ENCODE measurements at places on chromosomes 11 and 22. TPM values are rescaled to one million over a fixed set of nuclear protein-coding genes. Genes with fewer than 3 reads are reported as not detected.

UPB1 gene
- total RNA-seq, result not detected

PATE2 gene
- 0.53 TPM for total RNA-seq

CXCR5 gene
- total RNA-seq, result not detected

EXPH5 gene
- total RNA-seq, result 0.71 TPM

RASSF7 gene
- 8.0 TPM for total RNA-seq

ASRGL1 gene
- total RNA-seq, result 7.2 TPM

ARHGAP20 gene
- not detected for total RNA-seq

ELF5 gene
- total RNA-seq, result not detected

IRAG1 gene
- total RNA-seq, result 0.08 TPM

OR52A1 gene
- not detected for total RNA-seq

CDKN1C gene
- total RNA-seq, result 18.7 TPM

ART1 gene
- total RNA-seq, result not detected

EFCAB6 gene
- total RNA-seq, result 0.55 TPM

INS gene
- total RNA-seq, result not detected

OR8G1 gene
- not detected for total RNA-seq

SLC22A8 gene
- total RNA-seq, result not detected

GLB1L3 gene
- 0.40 TPM for total RNA-seq

TMPRSS13 gene
- total RNA-seq, result 1.1 TPM

CARNS1 gene
- not detected for total RNA-seq

DNAJB7 gene
- not detected for total RNA-seq

LRRC10B gene
- not detected for total RNA-seq

GLYAT gene
- total RNA-seq, result not detected

GGTLC3 gene
- total RNA-seq, result not detected

WT1 gene
- total RNA-seq, result 0.69 TPM

KCNQ1OT1 gene
- 0.56 TPM for total RNA-seq

CASP5 gene
- not detected for total RNA-seq

ABCG4 gene
- total RNA-seq, result not detected

GNG3 gene
- total RNA-seq, result not detected

SYT7 gene
- 0.69 TPM for total RNA-seq

FAM227A gene
- 1.8 TPM for total RNA-seq

SLC22A6 gene
- total RNA-seq, result not detected

TECTA gene
- 0.11 TPM for total RNA-seq

Measured in SK-MEL-5 (cell line).